NCI-H1092 treated with DMSO at 0.1 percent for 48 hours (cell line): ENCODE measurements at places on chromosomes 13 and 19.

DNA sequence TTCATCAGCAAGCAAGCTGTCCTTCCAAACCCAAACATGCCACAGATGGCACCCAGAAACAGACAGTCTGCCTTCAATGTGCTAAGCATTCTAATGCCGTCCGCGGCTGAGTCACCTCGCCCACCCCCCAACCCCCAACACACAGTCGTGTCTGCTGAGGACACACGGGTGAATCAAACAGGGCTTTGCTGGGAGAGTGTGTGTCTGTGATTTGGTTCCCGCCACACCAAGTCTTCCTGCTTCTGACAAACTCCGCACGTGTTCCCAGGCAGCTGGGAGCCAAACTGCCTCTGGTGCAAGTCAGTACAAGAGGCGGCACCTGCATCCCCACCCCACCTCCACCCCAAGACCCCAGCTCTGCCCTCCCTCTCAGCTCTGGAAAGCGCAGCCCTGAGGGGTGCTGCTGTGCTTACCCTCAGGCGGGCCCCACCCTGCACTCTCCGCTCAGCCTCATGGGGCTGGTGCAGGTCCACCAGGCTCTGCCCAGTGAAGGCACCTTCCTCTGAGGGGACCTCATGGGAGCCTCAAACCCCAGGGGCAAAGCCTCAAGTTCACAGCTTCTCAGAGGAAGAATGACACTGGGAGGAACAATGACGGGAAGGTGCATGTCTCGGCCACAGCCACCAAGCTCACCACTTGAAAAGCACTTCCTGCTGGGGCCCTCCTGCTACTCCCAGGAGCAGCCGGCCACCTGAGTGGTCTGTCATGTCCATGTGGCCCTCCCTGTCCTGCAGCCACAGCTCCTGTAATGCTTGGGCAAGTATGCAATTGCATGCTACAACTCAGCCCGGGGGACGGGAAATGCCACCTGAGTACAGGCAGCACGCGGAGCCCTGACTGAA lies 15.0 kb upstream of the SLC35E1 start:
- no peak for DNase-seq

DNA sequence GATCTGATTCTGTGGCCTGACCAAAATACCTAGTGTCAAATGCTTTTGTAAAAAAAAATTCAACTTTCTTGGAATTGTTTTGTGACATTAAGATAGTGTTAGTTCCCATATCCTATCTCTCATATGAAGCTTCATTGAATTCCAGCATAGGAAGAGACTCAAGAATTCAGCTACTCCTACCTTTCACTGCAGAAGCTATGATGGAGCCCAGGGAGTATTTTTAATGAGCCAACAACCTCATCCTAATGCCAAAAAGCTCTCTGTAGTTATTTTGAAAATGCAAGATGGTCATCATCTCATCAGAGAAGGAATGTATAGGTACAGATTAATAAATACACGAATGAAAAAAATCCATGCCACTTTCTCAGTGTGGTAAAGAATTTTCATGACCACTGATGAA lies 431.2 kb upstream of the SGCG start:
- DNase-seq: no peak

DNA sequence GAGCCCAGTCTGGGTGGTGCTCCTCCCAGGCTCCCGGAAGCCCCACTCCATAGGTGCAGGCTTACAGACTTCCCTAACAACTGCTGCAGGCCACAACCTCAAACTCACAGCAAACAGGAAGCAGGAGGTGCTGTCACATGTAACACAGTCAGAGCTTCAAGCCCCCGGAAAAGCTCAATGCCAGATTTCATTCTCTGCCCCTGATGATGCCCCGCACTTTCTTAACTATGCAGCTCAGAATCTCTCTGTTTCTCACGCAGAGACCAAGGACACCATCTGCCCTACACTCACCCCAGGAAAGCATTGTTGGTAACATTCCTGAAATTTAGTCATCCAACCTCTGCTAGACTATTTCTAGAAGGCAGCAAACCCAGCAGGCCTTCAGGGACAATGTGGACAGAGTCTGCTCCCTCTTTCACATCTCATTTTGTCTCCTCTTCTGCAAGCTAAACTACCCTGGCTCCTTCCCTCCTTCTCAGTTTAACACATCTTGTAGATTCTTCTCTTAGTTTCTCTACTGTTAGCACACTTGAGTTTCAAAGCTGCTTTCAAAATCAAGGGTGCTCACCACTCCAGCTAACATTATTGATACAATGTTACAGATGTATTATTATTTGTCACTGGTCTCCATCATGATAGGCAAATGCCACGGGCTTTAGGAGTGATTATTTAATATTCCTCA lies 162.5 kb downstream of the KCTD12 start:
- no peak for DNase-seq

GRCh38 chr19:55209693-55210472 lies 582 bp upstream of the PTPRH start:
- DNase-seq: peak; percentile 6

DNA sequence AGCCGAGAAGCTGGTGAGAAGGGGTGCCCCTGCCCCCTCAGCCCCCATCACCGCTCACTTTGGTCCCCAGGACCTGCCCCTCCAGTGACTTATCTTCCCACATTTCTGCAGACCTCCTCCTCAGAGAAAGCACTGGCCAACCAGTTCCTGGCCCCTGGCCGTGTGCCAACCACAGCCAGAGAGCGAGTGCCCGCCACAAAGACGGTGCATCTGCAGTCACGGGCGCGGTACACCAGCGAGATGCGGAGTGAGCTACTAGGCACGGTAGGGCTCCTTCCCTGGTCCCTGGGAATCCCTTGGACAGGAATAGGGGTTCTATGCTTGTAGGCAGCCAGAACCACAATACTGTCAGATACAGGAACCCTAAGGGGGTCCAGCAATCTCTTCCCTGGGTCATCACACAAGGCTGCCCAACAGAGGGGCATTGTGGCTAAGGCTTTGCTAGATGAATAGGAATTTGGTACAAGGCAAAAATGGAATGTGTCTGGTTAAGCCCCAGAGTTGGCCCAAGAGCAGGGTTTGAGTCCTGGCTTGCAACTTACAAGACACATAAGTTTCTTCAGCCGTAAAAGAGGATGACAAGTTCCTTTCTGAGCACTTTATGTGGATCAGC lies 1.0 kb downstream of the USE1 start:
- DNase-seq: no peak

- no peak for DNase-seq
Measured at GRCh38 chr13:95122063-95122462, 179.2 kb downstream of the ABCC4 start.

DNA sequence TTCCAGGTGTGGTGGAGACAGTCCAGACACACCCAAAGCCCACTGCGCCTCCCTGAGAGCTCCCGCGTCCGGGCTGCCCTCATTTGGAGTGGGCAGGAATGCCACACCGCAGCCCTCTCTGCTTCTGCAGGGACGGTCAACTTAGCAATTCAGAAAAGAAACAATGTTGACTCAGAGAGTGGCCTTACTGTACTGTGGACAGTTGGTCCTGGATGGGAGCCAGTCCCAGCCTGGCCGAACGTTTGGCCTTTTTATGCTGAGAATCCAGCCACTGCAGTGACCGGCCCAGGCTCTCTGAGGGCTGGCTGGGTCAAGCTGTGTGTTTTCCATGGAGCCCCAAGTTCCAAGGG lies 7.2 kb downstream of the GAS6 start:
- no peak for DNase-seq

- DNase-seq: no peak
Measured at GRCh38 chr19:7888145-7888825, at the start of gene LRRC8E. TSS of gene LRRC8E (plus strand) at chr19:7888510. CDS start at chr19:7895604, 7,094 bp downstream.

- DNase-seq: no peak
Measured at GRCh38 chr13:27541386-27541785, 78.9 kb downstream of the LNX2 start.

GRCh38 chr13:59960683-59961082 lies 203.0 kb downstream of the DIAPH3 start:
- no peak for DNase-seq

DNA sequence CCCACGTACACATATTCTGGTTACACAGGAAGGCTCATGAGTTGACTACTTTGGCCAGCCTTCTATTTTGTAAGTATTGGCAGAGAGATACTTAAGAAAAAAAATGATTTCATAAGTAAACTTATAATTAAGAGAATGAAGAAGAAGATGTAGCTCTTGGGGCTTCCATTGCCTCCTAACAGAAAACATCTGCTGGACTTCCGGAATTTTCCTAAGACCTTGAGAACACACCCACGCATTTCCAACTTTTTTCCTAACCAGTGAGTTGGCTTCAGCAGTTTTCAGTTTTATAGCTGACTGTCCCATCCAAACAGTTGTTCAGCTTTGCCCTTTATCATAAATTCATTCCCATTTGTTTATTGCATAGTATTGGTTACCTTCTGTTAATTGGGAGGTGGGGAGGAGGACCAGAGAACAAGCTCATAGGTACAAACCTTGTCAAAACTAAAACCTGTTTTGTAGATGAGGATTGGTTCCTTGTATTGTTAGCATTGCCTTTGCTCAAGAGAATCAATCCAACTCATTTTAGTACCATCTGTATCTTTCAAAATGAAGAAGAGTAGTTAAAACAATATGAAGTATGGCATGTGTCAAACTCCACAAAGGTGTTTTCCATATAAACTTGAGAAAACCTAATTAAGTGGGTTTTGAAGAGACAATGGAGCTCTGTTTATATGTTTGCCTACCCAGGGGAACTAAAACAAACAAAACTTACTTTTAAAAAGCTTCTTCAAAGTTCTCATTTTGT lies 93.9 kb downstream of the COL4A2 start:
- no peak for DNase-seq

- peak; percentile 15 for DNase-seq
Measured at GRCh38 chr19:17332677-17333581, 1.7 kb downstream of the ANO8 start.

DNA sequence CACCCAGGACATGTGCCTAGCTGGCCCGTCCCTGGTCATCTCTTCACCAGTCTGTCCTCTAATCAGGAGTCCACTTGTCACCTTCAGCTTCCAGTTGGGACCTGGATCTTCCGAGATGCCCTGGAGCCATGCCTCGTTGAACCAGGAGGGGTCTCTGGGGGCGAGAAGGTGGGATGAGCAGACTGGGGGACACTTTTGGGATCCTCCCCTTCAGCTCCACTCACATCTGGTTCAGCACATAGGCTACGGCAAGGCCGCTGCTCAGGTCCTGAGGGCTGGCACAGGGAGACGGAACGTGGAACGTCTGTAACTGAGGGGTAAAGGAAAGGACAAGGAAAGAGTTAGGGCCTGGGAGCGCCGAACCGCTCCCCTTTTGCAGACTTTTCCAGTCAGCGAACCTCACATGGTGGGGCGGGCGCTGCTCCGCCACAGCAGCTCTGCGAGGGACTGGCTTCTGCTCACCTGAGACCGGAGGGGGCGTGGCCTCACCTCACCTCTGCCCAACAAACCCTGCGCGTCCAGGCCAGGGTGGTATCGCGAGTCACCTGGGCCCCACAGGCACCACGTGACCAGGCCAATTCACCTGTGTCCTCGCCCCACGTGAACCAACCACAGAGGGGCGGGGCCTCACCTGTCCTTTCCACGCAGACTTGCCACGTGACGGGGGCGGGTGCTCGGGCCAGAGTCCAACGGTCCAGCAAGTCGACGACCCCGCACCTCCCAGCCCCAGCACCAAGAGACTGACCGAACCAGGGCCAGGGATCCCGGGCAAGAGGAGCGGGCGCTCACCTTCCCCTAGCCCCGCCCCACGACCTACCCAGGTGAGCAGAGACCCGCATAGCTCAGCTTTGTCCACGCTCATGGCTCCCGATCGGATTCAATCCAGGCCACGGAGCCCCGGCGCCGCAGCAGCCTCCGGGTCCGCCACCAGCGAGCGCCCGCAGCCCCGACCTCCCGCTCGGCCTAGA lies at the start of gene HOOK2:
TSS of gene HOOK2 (minus strand) at position 965 of the 968 bp plus-strand sequence. CDS start at position 862, 103 bp downstream.
- no peak for DNase-seq

DNA sequence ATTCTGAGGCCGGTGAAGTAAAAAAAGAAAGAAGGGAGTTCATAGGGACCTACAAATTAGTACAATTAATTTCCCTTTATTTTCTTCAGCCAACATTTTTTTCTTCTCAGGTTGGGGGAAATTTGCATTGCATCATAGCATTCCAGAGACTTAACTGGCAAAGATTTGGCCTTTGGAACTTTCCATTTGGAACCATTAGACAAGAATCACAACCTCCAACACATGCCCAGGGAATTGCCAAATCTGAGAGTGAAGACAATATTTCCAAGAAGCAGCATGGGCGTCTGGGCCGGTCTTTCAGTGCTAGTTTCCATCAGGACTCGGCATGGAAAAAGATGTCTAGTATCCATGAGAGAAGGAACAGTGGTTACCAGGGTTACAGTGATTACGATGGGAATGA lies 6.4 kb upstream of the ERCC5 start:
- no peak for DNase-seq

DNA sequence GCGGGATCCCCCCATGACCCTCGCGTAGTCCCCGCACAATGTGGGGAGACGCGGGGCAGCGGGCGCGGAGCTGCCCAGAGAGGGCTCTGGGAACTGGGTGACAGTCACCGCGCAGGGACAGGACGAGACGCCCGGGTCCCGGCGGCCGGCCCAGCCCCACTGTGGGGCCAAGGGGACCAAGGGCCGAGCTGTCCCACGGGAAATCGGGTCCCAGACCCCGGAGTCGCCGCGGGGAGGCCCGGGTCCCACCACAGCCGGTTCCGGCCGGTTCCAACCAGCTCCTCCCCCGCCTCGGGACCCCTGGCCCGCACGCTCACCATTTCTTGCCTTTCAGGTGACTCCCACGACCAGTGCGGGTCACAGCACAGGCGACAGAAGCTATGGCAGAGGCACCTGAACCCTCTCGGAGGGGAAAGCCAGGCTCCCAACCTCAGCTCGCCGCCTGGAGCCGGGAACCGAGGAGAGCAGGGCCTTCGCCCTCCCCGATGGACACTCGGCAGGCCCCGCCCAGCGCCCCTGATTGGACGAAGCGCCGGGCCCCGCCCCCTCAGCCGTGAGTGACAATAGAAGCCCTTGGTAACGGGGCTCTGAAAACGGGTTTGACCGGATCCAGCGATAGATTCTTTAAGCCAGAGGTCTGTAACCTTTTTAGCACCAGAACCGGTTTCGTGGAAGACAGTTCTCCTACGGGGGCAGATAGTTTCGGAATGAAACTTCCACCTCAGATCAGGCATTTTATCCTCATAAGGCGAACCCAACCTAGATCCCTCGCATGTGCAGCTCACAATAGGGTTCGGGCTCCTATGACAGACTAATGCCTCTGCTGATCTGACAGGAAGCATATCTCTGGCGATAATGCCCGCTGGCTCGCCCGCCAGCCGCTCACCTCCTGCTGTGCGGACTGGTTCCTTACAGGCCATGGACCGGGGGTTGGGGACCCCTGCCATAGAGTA lies at the start of gene ZNF433:
TSS of gene ZNF433 (minus strand) at position 460 of the 953 bp plus-strand sequence. CDS start at position 320, 140 bp downstream.
- peak; percentile 92 for DNase-seq

GRCh38 chr19:57803594-57804325 lies 11.0 kb downstream of the ZNF552 start:
- DNase-seq: no peak

DNA sequence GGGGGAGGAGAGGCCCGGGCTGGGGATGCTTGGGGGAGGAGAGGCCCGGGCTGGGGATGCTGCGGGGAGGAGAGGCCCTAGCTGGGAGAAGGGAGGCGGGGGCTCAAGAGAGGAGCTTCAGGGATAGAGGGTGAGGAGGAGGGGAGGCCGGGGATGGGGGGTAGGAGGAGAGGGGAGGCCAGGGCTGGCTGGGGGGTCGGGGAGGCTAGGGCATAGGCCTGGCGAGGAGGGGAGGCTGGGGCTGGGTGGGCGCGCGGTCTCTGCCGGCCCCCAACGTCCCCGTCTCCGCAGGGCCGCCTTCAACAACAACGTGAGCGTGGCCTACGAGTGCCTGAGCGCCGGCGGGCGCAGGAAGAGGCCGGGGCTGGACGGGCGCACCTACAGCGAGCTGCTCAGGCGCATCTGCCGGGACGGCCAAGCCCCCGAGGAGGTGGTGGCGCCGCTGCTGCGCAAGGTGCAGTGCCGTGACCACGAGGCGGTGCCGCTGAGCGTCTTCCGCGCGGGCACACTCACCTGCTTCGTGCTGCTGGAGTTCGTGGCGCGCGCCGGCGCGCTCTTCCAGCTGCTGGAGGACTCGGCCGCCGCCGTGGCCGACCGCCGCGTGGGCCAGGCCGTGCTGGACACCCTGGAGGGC lies 11.4 kb downstream of the TPGS1 start:
- no peak for DNase-seq
